ENCODE measurements at places on chromosomes 2 and 18.

DNA sequence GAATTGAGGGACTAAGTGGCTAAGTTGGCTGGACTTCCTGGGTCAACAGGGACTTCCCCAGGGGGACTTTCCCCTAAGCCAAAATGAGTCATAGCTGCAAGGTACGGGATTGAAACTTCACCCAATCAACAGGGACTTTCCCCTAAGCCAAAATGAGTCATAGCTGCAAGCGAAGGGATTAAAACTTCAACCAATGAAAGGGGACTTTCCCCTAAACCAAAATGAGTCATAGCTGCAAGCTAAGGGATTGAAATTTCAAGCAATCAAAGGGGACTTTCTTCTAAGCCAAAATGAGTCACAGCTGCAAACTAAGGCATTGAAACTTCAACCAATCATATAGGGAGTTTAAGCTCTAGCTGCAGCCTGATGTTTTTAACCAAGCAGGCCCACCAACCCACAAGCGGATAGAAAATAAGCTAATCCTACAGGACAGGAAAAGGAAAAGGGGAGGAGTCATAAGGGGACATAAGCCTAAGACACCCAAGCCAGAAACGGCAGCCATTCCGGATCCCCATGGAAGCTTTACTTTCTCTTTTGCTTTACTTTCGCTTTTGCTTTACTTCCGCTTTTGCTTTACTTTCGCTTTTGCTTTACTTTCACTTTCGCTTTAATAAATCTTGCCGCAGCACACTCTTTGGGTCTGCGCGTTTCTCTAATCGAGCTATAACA, 1375.4 kb upstream of the CELF4 start:
- peak; percentile 39 for DNase-seq

DNA sequence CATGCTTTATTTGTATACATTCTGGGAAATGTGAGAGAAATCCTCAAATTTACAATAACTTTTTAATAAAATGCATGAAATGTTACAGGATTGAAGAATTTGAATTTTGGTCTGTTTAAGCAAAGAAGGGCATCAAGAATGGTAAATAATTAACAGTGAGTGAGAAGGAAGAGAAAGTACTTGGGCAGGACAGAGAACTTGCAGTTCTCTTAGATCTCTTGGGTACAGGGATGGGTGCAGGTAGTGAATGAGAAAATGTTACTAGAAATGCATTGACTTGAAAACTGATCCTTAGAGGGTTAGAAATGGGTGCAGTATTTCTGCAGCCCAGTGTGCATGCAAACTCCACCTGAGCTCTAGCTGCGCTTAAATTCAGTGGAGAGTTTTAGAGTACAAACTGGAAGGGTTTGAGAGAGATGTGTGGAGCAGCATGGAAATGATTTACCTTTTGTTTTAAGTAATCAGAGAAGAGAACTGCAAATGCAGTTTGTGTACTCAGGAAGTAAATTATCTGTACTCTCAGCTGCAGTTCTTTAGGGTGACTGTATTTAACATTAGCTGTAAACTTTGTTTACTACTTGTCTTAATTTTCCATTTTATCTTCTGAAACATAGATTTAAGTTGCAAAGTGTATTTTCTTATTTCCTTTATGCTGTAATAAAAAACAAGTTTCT, 51.0 kb upstream of the RAB27B start:
- no peak for DNase-seq

DNA sequence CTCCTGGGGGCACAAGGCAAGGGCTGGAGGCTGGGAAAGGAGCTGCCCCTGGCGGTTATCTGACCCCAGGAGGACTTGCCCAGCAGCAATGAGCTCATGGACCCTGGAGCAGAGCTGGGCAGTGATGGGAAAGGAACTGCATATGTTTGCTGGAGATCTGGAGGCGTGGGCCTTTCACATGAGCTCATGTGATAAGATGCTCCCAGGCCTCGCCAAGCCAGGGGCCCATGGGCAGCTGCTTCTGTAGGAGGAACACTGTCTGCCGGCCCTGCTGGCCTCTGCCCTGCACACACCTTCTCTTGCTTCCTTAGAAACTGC, 9.0 kb upstream of the NPPC start:
- DNase-seq, result no peak

DNA sequence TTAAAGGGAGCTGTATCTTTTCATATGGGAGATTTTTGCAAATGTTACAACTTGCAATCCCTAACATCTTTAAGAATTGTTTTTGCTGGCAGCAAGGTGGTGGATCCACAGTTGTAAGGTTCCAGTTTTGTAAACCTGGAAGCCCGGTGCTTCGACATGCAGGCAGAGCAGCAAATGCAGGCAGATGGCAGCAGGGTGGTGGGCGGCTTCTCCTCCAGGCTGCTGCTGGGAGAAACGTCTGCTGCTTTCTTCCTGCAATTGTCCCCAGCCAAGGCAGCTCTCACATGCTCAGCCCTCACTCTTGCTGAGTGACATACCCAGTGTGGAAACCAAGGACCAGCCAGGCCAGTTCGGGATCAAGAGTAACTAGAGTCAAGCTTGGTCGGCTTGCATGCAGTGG, 166.0 kb downstream of the SEPTIN10 start:
- DNase-seq, result no peak

GRCh38 chr2:101823347-101823791, 125.9 kb downstream of the MAP4K4 start:
- no peak for DNase-seq

- no peak for DNase-seq
Observed at GRCh38 chr2:173279527-173279868, 75.2 kb upstream of the CDCA7 start.

DNA sequence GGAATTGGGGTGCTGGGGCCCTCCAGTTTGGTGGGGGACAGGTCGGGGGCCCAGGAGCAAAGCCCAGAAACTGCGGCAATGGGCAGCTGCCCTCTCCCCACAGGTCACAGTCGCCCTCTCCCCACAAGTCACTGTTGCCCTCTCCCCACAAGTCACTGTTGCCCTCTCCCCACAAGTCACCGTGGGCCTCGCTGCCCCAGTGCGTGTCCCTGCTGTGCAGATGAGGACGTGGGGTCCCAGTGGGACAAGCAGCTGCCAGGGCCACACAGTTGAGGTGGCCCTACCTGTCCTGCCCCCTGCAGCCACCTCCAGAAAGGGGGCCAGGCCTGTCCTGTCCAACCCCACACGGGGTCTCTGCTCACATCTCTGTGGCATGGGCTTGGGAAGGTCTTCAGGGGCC, 13.0 kb upstream of the AGXT start:
- DNase-seq, result no peak

GRCh38 chr18:59950215-59950944, 50.6 kb downstream of the PMAIP1 start:
- no peak for DNase-seq

- DNase-seq, result no peak
Observed at GRCh38 chr2:70748002-70748784, 19.8 kb downstream of the ADD2 start.

DNA sequence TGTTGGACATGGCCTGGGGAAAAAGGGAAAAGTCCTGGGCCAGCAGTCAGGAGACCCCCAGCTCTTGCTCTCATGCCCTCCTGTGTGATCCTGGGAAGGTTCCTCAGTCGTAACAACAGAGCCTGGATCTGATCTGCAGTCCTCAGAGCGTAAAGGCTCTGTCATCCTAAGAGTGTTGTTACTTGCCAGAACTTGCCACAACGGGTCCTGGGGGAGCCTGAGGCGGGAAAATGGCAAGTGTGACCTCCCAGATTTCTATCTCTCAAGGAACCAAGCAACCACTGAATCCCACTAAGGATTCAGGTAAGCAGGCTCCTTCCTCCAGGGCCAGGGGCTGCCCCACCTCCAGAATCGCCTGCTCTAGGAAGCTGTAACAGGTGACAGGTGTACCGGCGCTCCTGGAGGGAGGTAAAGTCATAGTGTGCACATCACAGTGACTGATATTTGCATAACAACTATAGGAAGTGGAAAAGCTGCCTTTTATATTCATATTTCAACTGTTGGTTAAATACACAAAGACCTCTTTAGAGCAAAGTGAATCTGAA, 18.4 kb downstream of the HS1BP3 start:
- no peak for DNase-seq

GRCh38 chr2:197647961-197648690, 27.3 kb downstream of the RFTN2 start:
- no peak for DNase-seq

DNA sequence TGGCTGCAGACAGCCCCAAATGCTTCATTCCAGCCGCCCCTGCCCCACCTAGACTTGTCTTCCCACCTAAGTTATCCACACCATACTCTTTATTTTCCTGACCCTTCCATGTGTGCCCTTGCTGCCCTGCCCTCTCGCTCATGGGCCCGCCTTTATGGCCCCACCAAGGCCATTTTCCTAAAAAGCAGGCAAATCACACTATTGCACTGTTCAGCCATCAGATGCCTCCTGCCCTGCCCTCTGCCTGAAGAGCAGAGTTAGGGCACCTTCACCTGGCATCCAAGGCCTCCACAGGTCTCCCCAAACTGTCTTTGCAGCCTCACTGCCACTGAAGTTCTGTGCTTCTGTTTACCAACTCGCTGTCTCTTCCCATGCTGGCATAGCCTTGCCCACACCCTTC, 496.7 kb downstream of the EIPR1 start:
- DNase-seq, result no peak

- DNase-seq, result no peak
Observed at GRCh38 chr2:25254961-25255360, 86.6 kb upstream of the POMC start.

DNA sequence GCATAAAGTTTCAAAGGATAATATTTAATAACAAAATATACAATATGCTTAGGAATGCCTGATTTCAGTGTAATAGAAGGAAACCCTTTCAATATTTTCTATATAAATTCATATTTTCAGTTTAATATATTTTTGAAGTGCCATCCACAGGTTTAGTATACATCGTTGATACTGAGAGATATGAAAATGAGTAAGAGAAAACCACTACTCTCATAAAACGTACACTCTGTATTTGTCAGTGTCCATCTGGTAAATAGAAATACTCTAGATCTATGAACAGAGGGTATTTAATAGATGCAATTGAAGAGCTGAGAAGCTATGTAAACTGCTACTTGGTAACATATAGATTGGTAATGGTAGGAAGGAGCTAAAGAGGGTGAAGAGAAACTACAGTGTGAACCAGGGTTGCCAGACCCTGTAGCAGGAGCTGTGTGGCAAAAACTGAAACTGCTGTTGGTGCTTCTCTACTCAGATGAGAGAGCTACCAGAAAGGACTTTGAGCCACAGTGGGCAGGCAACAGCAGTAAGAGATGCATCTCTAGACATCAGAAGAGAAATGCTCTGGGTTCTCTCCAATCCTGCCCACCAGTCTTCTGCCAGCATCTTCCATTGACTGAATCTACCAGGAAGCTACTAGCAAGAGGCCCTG, 187.4 kb downstream of the CCDC102B start:
- DNase-seq, result no peak

DNA sequence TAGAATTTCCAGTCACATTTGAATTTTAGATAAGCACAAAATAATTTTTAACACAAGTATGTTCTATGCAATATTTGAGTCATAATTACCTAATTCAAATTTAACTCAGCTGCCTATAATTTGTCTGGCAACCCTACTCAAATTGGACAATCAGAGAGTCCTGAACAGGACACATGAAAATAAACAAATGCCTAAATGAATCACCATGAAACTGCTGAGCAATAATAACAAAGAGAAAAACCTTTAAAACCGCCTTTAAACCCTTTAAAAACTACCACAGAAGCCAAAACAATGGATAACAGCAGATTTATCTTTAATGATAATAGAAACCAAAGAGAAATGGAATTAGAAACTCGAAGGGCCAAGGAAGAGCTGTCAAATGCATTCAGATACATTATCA, 39.5 kb downstream of the ARL4C start:
- no peak for DNase-seq

GRCh38 chr2:8328217-8328616, 353.6 kb upstream of the ID2 start:
- no peak for DNase-seq

GRCh38 chr2:201349601-201350000, 7.5 kb downstream of the FLACC1 start:
- no peak for DNase-seq

- DNase-seq, result no peak
Observed at GRCh38 chr2:71919708-71920107, 228.0 kb downstream of the CYP26B1 start.

- no peak for DNase-seq
Observed at GRCh38 chr2:28607730-28608499, 112.1 kb downstream of the PLB1 start.

- DNase-seq, result no peak
Observed at GRCh38 chr2:174300114-174300513, 34.6 kb upstream of the SP9 start.

- DNase-seq, result no peak
Observed at GRCh38 chr18:63195326-63196159, 124.0 kb downstream of the BCL2 start.

DNA sequence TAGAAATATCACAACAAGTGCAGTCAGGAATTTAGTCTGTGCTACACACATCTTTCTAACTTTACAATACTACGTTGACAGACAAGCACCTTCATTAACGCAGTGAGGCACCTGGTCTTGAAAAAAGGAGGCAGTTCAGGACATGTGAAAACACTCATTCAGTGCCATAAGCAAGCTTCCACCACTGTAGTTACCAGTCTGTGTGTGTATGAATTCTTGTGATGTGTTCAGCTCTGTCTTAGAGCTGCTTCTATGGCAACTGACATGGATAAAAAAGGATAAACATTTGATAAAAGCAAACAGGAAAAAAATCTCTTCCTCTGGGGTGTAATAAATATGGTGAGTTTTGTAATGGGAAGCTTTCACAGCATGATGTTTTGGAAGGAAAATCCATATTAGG, 623.8 kb upstream of the NXPH2 start:
- DNase-seq, result no peak

DNA sequence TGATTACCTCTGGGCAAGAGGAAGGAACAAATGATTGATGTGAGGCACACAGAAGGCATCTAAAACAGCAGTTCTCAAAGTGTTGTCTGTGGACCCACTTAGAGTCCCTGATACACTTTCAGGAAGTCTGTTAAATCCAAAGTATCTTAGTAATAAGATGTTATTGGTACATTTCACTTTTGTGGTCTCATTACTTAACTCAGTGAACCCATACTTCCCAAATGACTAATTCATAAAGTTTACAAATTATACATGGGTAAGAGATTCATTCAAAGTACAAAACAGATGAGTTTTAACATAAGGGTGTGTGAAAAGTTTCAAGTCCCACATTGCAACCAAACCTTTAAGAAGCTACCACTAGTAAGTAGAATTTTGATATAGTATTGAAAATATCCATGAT, 440.5 kb downstream of the NUP35 start:
- no peak for DNase-seq

DNA sequence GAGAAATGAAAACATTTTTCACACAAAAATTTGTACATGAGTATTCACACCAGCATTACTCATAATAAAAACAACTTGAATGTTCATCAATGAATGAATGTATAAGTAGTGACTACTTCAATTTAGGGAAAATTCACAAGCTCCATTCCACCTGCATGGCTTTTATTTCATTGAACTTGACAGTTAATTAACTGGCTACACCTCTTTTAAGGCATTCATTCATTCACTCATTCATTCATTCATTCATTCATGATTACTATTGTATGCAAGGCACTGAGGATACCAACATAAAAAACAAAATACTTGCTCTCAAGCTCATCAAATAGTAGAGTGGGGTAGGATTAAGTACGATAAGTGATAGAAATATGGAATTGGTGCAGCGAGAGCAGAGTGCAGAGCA, 198.3 kb upstream of the DLGAP1 start:
- no peak for DNase-seq

Measured in stimulated activated CD8-positive, alpha-beta memory T cell treated with anti-CD3 and anti-CD28 coated beads, Interleukin-7, amount 100 ng/mL, for 48 hours (primary cell).